GDM1 (cell line): ENCODE measurements at places on chromosomes 7 and 10.

- no peak for DNase-seq
Measured at GRCh38 chr10:131567279-131568162, 256.0 kb upstream of the TCERG1L start.

DNA sequence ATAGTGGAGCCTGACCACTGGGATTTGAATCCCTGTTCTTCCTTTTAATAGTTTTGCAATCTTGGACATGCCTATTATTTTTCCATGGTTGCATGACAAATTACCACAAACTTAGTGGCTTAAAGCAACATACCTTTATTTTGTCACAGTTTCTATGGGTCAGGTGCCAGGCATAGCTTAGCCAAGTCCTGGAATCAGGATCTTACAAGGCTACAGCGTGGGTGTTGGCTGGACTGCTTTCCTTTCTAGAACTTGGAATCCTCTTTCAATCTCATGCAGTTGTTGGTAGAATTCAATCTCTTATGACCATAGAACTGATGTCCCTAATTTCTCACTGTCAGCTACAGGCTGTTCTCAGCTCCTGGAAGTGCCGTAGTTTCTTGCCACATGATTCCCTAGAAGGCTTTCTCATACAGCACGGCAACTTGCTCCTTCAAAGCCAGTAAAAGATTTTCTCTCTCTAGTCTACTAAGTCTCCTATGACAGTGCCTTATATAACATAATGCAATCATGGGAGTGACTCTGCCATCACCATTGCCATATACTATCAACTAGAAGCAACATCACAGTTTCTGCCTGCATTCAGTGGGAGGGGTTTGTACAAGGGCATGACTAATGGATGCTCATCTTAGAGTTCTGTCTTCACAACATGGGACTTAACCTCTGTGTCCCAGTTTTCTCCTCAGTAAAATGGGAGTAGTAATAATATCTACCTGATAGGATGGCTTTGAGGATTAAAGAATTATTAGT is 243.4 kb upstream of the FZD1 start:
- no peak for DNase-seq

- no peak for DNase-seq
Measured at GRCh38 chr7:159015454-159016410, 128.9 kb downstream of the VIPR2 start.

- DNase-seq, result no peak
Measured at GRCh38 chr7:151694828-151695580, 175.3 kb upstream of the RHEB start.

DNA sequence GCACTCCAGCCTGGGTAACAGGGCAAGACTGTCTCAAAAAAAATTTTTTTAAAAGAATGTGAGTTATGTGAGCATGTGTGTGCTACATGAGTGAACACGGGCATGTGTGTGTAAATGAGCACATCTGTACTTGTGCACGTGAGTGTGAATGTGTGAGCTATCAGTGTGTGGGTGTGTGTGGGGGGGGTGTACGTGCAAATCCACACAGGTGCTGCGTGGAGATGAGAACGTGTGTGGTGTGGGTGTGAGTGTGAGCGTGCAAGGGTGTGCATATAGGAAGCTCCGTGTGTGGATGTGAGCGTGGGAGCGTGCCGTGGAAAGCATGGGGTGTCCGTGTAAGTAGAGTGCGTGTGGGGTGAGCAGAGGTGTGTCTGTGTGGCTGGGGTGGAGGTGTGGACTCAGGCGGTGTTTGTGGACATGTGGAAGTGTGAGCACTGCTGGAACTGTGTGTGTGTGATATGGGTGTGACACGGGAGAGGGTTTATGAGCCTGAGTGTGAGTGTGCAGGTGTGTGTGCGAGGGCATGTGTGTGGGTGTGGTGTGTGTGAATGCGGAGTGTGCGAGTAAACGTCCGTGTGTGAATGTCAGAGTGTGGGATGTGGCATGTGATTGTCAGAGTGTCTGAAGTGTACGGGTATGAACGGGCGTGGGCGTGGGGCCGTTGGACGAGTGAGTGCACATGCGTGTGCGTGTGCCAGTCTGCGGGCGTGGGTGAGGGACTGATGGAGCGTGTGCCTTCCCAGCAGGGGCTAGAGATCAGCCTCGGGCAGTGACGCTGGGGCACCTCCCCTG is 45.9 kb upstream of the TNRC18 start:
- no peak for DNase-seq

DNA sequence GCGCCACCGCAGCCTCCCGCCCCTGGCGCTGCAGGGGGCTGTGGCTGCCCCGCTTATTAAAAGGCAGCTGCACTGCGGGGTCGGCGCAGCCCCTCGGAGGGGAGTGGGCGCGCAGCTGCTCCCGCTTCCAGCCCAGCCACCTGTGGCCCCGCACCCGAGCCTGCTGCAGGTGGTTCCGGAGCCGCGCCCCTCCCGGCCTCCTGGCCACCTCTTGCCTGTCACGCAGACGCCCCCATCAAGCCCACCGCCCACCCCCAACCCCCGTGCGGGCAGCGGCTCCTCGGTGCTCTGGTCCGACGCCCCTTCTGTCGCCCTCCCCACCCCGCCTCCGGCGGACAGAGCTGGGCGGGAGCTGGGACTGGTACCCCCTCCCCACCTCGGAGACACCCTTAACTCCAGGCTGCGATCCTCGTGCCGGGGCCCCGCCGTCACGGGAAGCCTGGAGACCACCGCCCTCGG is 549 bp downstream of the CALY start:
- no peak for DNase-seq

GRCh38 chr10:97066877-97067555 is 118.7 kb downstream of the SLIT1 start:
- no peak for DNase-seq

DNA sequence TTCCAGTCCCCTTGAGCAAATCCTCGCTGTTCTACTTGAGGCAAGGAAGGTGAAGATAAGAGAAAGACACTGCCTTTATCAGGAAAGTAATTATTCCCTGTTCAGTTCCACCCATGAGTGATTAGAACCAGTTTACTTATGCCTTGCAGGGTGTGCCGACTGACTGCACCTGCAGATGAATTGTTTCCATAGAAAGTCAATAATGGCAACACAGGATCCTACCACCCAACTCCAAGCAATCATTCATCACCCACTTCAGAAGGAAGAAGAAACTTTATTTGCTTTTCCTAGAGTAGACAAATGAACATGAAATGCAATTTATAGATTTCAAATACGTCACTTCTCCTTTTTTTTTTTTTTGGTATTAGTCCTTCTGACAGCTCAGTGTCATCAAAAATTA is 383.9 kb downstream of the SORCS1 start:
- DNase-seq, result no peak

DNA sequence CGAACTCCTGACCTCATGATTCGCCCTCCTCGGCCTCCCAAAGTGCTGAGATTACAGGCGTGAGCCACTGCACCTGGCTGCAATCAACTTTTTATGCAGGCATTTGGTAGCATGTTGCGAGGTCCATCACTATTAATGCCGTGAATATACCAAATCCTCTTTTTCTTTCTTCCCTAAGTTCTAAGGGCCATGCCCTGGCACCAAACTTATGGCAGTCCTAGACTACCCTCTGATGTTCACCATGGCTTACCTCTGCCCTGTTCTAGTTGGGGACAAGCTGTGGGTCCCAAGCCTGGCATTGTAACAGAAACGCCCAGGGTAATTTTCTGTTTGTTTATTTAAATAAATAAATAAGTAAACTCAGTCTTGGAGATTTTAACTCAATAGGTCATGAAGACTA is 13.3 kb downstream of the PRSS2 start:
- DNase-seq, result peak; percentile 24

DNA sequence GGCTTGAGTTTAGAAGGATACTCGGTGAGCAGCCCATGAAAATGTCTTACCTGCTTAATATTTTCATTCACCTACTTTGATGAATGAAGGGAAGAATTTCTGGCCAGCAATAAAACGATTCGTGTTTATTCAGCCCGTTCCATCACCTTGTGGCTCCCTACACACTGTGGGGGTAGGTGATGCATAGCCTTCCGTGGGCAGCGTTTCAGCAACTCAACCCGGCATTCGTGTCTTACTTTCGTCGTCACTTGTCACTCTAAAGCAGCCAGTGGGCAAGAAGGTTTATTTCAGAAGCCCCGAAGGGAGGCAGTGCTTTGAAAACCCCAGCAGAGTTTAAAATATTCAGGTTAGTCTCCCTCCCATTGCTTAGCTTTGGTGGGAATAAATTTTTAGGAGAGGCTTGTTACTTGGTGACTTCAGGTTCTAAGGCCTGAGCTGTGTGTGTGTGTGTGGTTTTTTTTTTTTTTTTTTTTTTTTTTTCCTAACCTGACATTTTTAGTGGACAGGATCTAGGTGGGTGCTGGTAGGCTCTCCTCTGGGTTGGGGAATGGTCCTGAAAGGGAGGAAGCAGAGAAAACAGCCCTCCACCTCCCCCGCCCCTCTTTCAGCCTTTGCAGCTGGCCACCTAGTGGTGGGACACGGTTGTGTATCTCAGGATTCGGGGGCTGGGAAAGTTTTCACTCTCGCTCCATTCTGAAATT is 1.8 kb downstream of the GRK5 start:
- DNase-seq, result peak; percentile 8

- DNase-seq, result no peak
Measured at GRCh38 chr10:113960617-113961181, 83.0 kb upstream of the ADRB1 start.

GRCh38 chr10:15462253-15462897 is 91.3 kb upstream of the FAM171A1 start:
- no peak for DNase-seq

GRCh38 chr10:106111246-106111645 is 1053.3 kb downstream of the SORCS1 start:
- DNase-seq, result no peak

GRCh38 chr10:27372095-27372494 is 131.5 kb upstream of the ACBD5 start:
- no peak for DNase-seq

GRCh38 chr10:126135177-126135576 is 238.8 kb downstream of the FANK1 start:
- no peak for DNase-seq

DNA sequence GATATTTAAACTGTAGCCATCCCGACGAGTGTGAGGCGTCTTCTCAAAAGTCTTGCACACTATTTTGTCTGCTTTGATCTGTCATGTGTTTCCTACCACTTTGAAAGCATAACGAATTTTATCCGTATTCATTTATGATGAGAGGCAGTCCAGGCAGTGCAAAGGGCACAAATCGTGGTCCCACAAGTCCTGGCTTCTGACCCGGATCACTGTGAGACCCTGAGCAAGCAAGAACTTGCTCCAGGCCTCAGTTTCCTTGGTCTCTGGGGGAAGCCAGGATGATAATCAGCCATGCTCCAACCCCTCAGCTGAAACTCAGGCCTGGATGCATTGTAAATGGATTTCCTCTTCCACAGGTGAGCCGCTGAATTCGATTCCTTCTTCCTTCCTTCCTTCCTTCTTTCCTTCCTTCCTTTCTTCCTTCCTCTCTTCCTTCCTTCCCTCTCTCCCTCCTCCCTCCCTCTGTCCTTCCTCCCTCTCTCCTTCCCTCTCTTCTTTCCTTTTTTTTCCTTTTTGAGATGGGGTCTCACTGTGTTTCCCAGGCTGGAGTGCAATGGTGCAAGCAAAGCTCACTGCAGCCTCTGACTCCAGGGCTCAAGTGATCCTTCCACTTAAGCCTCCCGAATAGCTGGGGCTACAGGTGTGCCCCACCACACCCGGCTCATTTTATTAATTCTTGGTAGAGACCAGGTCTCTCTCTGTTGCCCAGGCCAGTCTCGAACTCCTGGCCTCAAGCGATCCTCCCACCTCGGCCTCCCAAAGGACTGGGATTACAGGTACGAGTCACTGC is 18.4 kb upstream of the ZKSCAN1 start:
- no peak for DNase-seq

GRCh38 chr10:48800007-48800675 is 115.5 kb downstream of the WDFY4 start:
- DNase-seq, result peak; percentile 28

DNA sequence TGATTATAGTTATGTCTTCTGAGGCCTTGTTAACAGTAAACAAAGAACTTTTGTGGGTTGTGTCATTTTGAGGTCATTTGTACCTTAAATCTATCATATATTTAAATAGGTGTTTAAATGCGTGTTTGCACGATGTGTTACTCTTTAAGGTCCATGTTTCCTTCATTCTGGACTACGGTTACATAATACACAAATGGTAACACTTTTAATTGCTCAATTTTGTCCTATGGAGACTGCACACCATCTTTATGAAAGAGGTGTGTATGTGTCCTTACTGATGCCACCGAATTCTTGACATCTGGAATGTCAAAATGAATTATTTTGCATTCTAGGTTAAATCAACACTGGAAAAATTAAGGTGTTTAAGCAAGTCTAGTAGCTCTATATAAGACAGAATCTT is 1.7 kb downstream of the PALS2 start:
- DNase-seq, result no peak
